ENCODE measurements at places on chromosomes 6 and 20. TPM values are rescaled to one million over a fixed set of nuclear protein-coding genes. Genes with fewer than 3 reads are reported as not detected.

Gene SAMD5
- total RNA-seq, result not detected

Gene TMX4
- 42.0 TPM for total RNA-seq

Gene MRPS18A
- total RNA-seq, result 36.3 TPM

Gene DLK2
- total RNA-seq, result 0.43 TPM

Gene PTPRK
- total RNA-seq, result 2.0 TPM

Gene MOG
- total RNA-seq, result not detected

Gene CDK19
- total RNA-seq, result 26.3 TPM

Gene BIRC7
- not detected for total RNA-seq

Gene PKHD1
- total RNA-seq, result not detected

Gene DEF6
- 219 TPM for total RNA-seq

All from activated naive CD4-positive, alpha-beta T cell treated with anti-CD3 and anti-CD28 coated beads, Interleukin-2, amount 10 ng/mL, durations not matched to agents 5 hours and 36 hours (primary cell).